ENCODE measurements at places on chromosomes 7 and 10. TPM values are rescaled to one million over a fixed set of nuclear protein-coding genes. Genes with fewer than 3 reads are reported as not detected.

Gene STOX1
- 13.6 TPM for total RNA-seq

Gene CHN2
- total RNA-seq, result 9.6 TPM

Gene FAM237B
- total RNA-seq, result not detected

DNA sequence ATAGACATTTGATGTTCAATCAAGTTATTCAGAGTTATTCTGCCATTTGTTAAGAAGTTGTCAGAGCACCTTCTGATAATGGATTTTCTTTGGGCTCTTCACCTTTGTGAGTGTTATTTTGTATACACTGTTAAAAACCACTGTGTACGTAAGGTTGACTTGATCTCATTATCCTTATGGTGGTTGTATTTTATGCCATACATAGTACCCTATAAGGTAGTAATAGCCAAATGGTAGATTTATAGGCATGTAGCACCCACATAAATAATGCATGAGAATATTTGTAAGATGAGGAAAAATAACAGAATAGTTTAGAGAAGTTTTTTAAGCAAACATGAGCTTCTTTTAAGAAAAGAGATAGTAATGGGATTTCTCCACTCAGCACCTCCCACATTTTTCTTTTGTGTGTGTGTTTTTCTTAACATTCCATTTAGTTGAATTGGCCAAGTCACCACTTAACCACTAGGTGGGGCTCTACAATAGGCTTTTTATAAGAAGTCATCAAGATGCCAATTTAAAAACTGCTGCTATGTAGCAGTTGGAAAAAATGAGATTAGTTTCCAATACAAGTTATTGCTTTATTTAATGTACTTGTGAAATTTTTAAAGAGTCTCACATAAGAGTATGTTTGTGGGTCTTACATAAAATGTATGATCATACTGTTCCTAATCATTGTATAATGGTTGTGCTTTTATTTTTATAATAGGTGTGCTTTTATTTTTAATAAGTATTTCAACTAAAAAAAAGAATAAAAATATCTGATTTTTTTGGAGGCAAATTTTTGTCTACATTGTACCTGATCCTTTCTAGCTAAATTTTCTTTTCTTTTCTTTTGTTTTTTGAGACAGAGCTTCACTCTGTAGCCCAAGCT is 41.1 kb upstream of the STMP1 start:
- H3K36me3 ChIP-seq, result peaks cover 90% of the 10 kb centered on the region
- DNase-seq, result no peak
- no peak overlapping the region for H3K27ac ChIP-seq

Gene LOXL4
- 15.3 TPM for total RNA-seq

Gene TSPAN15
- total RNA-seq, result 49.3 TPM

DNA sequence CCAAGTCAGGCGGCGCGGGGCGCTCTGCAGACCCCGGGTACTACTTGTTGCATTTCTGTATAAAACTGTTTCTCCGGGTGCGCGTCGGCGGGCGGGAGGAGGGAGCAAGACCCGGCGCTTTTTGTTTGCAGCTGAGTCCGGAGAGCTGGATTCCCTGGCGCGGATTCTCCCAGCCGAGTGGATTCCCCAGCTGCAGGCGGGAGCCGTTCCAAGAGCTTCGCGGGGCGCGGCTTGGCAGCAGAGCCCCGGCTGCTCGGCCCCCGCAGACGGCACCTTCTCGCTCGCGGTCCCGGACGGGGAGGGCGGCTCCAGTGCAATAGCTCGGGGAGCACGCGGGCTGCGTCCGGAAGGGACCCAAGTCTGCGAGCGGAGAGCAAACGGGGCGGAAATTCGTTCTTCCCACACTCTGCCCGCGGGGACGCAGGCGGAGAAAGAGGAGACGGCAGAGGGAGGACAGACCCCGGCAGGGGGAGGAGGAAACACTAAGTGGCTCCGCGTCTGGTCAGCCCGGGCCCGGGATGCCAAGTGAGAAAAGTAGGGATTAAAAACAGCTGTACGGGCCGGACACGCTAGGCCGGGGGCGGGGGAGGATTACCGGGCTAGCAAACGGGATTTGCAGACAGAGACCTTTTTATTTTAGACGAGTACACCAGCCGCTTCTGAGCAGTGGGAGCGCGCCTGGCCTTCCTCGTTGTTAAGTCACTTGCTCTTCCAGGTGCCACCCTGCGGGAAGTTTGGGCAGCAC is at the start of gene TRIL:
Gene TRIL (minus strand): TSS at position 96 of the 745 bp plus-strand sequence. CDS start 284 bp downstream, outside the sequence.
- H3K27me3 ChIP-seq, result peaks cover 46% of the 10 kb centered on the region
- no peaks in the 10 kb centered on the region for H3K36me3 ChIP-seq
- DNase-seq, result peak; percentile 93
- peak within 1 kb of the TSS; percentile 60 for H3K27ac ChIP-seq
- peaks cover 38% of the 10 kb centered on the region for H3K4me1 ChIP-seq

Gene SPRN
- not detected for total RNA-seq

- H3K27ac ChIP-seq, result peak overlapping the region; percentile 100
- DNase-seq, result peak; percentile 95
- H3K4me3 ChIP-seq, result peak overlapping the region; percentile 34
- H3K4me1 ChIP-seq, result peaks cover 100% of the 10 kb centered on the region
- no peaks in the 10 kb centered on the region for H3K36me3 ChIP-seq
These were observed 7.1 kb downstream of the BAG3 start for GRCh38 chr10:119658274-119658673.

DNA sequence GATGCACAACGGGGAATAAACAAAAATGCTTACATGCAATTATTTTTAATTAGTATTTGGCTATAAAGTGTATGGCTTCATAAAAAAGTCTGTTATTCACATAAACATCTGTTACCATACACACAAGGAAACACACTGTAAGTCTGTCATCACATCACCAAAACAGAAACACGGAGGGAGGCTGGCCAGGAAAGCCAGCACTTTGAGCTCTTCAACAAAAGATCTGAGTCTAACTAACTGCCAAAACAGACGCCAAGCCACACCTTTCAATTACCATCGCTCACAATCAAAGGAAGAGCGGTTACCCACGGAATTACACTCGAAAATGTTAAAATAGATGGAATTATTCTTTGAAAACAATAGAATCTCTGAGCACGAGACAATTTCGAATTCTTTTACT is 49.2 kb upstream of the MGMT start:
- no peak overlapping the region for H3K4me3 ChIP-seq
- DNase-seq, result peak; percentile 34
- no peaks in the 10 kb centered on the region for H3K4me1 ChIP-seq
- no peaks in the 10 kb centered on the region for H3K36me3 ChIP-seq
- H3K27ac ChIP-seq, result peak overlapping the region; percentile 34

GRCh38 chr7:30771174-30771879 is at the start of gene MINDY4:
Gene MINDY4 (plus strand): TSS chr7:30771417. CDS start chr7:30771494, 77 bp downstream.
- H3K4me3 ChIP-seq, result peak within 1 kb of the TSS; percentile 89
- H3K4me1 ChIP-seq, result peaks cover 12% of the 10 kb centered on the region
- no peak for DNase-seq
- no peaks in the 10 kb centered on the region for H3K27me3 ChIP-seq
- H3K27ac ChIP-seq, result peak within 1 kb of the TSS; percentile 85
